ENCODE measurements at places on chromosomes 7 and 10.

- no peak for DNase-seq
These were observed 9.0 kb downstream of the CUTC start for GRCh38 chr10:99740933-99741559.

GRCh38 chr10:100878291-100878910, 34.4 kb upstream of the SLF2 start:
- DNase-seq: no peak

GRCh38 chr10:66239062-66239461, 686.8 kb upstream of the LRRTM3 start:
- no peak for DNase-seq

DNA sequence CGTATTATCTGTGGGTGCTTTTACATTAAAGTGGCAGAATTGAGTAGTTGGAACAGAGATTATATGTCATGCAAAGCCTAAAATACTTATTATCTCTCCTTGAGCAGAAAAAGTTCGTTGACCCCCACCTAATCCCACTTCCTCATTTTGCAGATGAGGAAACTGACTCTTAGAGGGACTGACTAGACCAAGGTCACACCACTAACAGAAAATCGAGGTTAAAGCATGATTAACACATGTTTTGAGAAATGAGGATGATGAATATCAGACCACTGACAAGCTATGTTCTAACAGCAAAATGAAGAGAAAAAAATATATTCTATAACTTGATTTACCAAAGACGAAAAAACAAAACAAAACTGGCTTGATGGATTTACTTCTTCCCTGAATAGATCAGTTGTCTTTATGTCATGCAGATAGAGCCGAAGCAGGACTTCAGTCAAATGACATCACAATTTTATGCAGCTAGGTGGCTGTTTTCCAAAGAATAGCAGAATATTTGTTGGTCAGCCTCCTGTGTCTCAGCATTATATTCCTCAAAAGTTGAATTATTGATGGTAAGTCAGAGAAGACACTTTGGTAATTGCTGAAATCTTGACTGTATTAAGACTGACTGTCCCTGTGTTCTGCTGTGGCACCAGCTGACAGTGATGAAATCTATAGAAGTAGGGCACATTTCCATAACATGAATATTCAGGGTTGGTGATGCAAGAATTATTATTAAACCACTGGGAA, 24.2 kb upstream of the SMIM30 start:
- DNase-seq: no peak

DNA sequence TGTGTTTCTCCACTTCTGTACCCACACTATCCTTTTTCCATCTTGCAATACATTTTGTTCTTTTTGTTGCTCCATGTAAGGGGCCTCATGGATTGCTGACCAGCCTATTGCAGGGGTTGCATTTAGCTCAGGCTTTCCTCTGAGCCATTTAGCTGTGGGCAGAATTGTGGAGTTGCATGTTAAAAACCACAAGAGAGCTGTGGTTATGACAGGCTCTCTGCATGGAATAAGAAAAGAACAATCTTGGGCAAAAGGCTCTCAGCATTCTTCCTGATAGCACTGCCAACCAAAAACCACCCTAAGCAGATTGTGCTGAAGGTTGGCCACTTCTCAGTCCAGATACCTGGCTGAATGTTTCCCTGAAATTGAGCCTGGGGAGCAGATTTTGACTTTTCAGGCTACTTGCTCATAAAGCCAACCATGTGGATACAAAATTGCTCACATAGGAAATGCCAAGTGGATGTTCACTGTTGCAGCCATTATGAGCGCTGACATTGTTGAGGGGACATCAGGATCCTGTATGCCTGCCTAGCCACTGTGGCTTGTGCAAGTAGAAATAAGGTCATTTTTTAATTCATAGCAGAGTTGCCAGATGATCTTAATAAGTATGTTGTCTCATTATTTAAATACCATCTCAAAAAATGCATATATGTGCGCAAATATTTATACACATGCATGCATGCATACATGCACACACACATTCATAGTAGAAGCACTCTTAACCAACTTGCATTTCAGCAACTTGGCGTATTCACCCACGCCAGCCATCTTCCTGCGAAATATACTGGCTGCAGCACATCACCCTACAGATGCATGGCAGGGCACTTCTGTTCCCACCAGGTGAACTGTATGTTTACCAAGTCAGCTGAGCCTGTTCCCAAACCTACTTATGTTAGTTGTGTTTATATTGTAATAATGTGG, 695.4 kb downstream of the LRMDA start:
- no peak for DNase-seq

DNA sequence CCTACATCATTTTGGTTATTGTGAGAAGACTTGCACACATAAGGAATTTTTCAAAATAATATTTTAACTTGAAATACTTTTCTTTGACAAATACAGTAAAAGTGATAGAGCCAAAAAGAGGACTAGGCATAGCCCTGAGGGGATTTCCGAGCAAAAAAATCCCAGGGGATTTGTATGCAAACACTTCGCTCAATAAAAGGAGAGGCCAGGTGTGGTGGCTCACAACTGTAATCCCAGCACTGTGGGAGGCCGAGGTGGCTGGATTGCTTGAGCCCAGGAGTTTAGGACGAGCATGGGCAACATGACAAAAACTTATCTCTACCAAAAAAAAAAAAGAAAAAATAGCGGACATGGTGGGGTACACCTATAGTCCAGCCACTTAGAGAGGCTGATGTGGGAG, 193.0 kb downstream of the PCDH15 start:
- no peak for DNase-seq

DNA sequence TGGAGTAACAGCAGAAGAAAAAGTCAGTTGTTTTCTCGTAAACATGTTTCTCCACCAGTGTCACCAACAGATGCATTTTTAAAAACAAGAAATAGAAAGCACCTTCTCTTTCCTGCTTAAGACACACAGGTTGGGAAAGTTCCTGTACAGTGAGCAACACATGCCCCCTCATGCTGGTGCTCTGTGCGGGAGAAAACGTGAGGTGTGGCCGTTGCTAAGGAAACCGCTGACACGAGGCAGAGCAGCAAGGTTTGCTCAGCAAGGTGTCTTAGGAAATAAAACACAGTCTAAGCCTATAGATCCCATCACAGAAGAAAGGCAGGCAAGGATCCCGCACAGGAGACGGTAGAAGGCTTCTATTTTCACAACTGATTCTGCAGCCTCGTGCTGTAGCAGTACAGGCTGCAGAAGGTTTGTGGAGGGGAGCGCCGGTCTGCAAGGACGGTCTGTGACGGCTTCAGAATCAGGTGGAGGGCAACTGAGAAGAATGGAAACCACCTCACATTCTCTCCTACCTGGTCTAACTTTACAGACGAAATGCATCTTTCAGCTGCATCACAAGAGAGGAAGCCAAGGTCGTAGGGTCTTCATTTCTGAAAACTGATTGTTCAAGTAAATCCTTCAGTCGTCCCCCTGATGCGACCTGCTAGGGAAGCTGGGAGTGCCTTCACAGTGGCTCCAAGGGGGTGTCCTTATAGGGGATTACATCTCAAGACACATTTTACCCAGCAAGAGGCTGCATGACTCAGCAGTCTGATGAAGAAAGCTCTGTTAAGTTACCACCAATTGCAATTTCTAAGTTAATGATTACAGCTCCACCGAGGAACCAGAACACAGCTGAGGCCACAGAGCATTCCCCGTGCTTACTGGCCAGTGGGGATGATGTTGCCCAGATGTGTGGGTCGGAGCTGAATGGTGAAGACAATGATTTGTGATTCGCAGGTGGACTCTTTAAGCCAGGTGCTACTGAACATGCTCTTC, 150.7 kb upstream of the KLF14 start:
- no peak for DNase-seq

DNA sequence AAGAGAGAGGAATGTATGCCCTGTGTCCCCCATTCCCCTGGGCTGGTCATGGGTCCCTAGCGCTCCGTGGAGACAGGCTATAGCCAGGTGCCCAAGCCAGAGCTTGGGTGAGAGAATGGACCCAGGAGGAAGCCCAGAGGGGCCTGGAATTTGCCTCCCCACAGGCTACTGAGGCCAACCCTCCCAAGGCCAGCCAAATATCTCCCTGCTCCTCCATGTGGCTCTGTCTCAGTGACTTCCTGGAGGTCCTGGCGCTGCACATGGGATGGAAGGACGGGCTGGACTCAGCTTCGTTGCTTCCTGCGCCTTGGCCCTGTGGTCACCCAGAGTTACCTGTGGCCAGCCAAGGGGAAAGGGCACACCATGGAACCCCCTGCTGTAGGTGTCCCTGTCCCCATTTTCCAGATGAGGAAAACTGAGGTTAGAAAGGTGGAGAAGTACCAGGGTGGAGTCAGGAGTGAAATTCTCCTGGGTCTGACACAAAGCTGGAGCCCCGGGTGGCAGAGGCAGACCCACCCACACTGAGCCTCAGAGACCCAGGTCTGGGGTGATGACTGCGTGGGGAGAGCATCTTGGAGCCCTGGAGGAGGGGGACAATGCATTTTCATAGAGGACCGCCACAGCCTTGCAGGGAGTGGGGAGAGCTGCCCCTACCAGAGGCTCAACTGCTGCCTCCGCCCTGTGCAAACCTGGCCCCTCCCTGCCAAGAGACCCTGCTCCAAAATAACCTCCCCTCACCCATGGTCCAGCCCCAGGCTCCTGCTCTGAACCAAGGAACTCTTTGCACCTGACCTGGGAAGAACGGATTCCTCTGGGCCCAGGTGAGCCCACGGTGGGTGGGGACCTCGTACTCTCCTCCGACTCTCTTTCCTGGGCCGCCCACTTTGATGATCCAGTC, 42.6 kb downstream of the TMEM270 start:
- DNase-seq: no peak

Data from activated CD4-positive, alpha-beta T cell treated with anti-CD3 and anti-CD28 coated beads, Interleukin-2, amount 50 U/mL, for 1 hour (primary cell).